IMR-90 (cell line): ENCODE measurements at places on chromosomes 11 and 22. TPM values are rescaled to one million over a fixed set of nuclear protein-coding genes. Genes with fewer than 3 reads are reported as not detected.
A peak's percentile ranks its signal among the peaks of the same experiment; 100 is the strongest.

MYOD1 gene
- total RNA-seq, result not detected in 2 replicates

XRRA1 gene
- total RNA-seq, result 5.0 and 6.3 TPM in 2 replicates

GRCh38 chr11:25758145-25758661 lies 573.7 kb upstream of the ANO3 start:
- DNase-seq, result no peak

CALCB gene
- total RNA-seq, result not detected in 2 replicates

GRCh38 chr11:75779960-75780359 lies 11.4 kb downstream of the DGAT2 start:
- DNase-seq, result no peak

APOA5 gene
- not detected in 2 replicates for total RNA-seq

- peak; percentile 56 for DNase-seq
These were observed 72.1 kb downstream of the LRRC32 start for GRCh38 chr11:76598426-76598839.

SPTBN2 gene
- total RNA-seq, result 0.18 and 0.56 TPM in 2 replicates

GRCh38 chr22:49785841-49786471 lies 41.7 kb downstream of the BRD1 start:
- DNase-seq, result no peak

PHF21B gene
- total RNA-seq, result not detected in 2 replicates

DNA sequence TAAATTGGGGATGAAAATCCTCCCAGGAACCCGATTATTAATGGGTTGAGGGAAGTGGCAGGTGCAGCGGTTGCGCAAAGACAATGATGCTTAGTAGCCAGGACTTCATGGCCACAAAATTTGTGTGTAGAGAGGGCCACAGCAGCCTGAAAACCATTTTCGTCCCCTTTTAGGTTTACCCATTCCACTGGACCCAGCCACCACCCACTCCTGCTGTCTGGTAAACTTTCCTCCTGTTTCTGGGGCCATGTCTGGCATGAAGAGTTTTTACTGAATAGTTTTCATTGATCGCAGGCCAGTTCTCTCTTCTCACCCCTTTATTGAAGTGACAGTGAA lies 69.5 kb upstream of the SYT13 start:
- DNase-seq, result no peak

DNA sequence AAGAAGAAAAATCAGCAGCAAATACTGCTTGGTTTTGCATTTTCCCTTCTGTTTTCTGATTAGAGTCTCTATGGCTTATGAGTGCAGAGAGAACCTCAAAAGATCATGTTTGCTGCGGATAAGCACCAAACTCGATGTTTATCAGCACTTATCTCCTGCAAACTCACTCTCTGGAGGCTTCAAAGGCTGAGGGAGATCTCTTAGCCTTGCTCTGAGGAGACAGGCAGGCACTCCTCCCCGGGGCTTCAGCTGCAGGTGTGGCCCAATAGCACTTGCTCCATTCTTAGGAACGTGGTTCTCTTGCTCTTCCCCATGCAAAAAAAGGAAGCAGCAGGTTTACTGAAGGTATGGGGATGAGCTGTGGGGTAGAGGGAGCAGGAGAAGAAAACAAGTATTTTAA lies 45.1 kb downstream of the FLI1 start:
- no peak for DNase-seq

DNA sequence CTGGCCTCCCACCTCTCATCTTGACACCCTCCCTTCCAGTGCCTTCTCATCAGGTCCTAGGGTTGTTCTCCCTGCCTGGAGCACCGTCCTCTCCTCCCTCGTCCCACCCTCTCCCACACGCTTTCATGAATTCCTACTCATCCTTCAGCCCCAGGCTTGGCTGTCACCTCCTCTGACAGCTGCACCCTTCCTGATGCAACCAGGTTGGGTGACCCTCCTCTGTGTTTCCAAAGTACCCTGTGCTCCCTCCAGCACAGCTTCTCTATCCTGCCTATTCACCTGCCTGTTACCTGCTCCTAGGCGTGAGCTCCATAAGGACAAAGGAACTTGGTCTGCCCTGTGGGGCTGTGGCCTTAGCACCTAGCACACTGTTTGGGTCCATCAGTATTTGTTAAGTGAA lies 58.4 kb downstream of the SGSM3 start:
- no peak for DNase-seq

- DNase-seq, result peak; percentile 58
These were observed 6.3 kb upstream of the SYNGR1 start for GRCh38 chr22:39343259-39344045.

DNA sequence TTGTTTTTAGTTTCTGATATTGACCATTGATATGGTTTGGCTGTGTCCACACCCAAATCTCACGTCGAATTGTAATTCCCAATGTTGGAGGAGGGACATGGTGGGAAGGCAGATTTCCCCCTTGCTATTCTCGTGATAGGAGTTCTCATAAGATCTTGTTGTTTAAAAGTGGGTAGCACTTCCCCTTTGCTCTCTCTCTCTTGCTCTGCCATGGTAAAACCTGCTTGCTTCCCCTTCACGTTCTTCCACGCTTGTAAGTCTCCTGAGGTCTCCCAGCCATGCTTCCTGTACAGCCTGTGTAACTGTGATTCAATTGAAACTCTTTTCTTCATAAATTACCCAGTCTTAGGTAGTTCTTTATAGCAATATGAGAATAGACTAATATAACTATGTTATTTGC lies 203.6 kb upstream of the CHORDC1 start:
- DNase-seq, result no peak

DNA sequence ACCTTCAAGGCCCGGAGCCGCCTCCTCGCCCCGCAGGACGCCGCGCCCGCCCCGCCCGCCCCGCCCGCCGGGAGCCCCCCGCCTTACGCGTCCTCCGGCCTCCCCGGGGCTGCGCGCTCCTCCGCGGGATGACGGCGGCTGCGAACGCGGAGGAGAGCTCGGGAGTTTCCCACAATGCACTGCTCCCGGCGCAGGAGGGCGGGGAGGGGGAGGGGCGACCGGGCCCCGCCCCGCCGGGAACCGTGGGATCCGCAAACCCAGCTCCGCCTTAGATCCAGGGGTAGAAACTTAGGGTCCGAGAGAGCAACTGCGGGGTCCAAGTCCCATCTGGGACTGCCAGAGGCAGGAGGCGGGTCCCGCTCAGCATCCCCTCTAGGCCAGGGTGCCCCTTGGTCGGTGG lies at the start of gene CEND1:
Gene CEND1 (minus strand): TSS at position 148 of the 400 bp plus-strand sequence. CDS start 1,514 bp downstream, outside the sequence.
- DNase-seq, result peak; percentile 54

PLA2G3 gene
- under 0.01 TPM in 1 of 2 replicates, not detected in the other for total RNA-seq

KCNJ5 gene
- 0.18 TPM in 1 of 2 replicates, not detected in the other for total RNA-seq

- no peak for DNase-seq
These were observed 484.7 kb downstream of the INSC start for GRCh38 chr11:15599376-15599775.

- DNase-seq, result no peak
These were observed 233.8 kb upstream of the NCAM1 start for GRCh38 chr11:112727341-112727841.

- no peak for DNase-seq
These were observed 398 bp upstream of the CRACR2B start for GRCh38 chr11:827146-827896.

LIF gene
- total RNA-seq, result 79.4 and 130 TPM in 2 replicates

DNA sequence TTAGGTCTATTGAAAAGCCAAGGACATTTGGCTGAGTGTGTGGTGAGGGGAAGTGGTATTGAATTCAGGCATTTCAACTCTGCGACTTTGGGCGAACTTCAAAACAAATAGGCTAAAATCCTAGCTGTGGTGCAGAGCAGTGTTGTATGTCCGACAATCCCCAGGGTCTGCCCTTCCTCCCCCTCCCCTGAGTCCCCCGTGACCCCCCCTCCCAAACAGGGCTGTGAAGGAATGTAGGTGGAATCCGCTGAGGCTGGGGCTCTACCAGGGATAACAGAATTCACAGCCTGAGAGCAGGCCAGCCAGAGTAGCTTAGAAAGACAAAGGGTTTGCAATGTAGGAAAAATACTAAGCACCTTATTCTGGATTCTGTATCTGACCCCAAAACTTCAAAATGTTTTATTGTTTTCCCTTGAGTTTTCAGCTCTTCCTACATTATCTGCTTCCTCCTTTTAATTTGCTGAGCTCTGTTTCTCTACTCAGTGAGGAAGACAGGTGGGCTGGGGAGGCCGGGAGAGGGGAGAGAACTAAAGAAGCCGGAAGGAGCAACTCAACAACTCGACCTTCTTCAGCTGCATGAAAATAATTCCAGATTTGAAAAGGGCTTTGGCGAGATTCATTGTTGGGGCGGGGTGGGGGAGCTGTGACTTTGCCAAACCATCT lies 315.2 kb downstream of the BLID start:
- no peak for DNase-seq

DNA sequence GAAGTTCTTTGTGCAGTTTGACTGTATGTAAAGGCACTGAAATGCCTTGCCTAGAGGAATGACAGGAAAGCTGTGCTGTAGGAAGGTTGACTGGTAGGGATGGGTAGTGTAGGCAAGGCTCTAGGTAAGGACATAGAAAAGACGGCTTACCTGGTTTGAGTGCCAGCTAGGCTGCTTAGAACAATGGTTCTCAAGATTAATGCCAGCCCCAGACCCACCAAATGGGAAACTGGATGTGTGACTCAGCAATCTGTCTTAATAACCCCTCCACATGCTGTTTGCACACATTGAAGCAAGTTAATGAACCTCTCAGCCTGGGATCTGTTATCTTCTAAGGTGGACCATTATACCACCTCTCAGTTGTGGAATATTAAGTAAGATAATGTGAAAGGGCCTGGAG lies 3.7 kb downstream of the RPS3 start:
- DNase-seq, result no peak

TMEM25 gene
- 14.0 and 14.2 TPM in 2 replicates for total RNA-seq

DNA sequence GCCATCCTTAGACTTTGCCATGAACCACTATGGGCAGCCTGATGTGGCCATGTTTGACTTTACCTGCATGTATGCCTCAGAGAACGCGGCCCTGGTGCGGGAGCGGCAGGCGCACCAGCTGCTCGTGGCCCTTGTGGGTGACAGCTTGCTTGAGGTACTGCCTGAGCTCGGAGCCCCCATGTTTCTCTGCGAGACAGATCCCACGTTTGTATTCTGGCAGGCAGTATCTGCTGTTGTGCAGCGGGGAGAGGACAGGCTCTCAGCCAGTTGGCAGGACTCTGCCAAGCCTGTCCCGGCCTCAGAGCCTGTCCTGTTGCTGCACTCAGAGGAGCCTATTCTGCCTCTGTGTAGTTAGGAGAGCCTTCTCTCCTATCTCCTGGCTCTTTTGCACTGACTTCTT lies 109.9 kb downstream of the MICAL2 start:
- DNase-seq, result no peak

GRCh38 chr22:45843031-45843430 lies 133.9 kb downstream of the WNT7B start:
- DNase-seq, result no peak

SYTL2 gene
- total RNA-seq, result 45.2 and 59.4 TPM in 2 replicates

DMC1 gene
- 0.18 and 1.1 TPM in 2 replicates for total RNA-seq

JRKL gene
- 5.9 and 10.3 TPM in 2 replicates for total RNA-seq

OR52N4 gene
- total RNA-seq, result not detected in 2 replicates

GRCh38 chr11:95977534-95978174 lies 53.7 kb upstream of the MTMR2 start:
- peak; percentile 69 for DNase-seq

DNA sequence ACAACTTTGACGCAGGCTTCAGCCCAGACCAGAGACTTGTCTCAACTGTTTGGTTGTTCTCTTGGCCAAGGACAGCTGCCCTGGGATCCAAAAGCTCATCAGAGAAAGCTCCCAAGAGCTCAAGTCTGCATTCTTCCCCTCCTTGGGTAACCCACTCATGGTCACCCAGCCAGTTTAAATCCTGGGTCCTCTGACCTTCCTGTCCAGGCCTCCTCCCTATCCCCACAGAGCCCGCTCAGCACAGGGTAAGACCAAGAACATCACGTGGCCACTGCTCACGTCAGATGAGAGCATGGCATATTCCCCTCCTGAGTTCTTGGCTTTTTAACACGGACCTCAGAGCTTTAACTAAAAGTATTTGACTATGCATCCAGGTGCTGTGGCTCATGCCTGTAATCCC lies 25.8 kb downstream of the TSKU start:
- no peak for DNase-seq

C11orf97 gene
- total RNA-seq, result not detected in 2 replicates

GRCh38 chr11:61254403-61255025 lies 13.5 kb downstream of the PGA5 start:
- peak; percentile 52 for DNase-seq

GRCh38 chr11:79423736-79424135 lies 17.1 kb downstream of the TENM4 start:
- DNase-seq, result no peak

CHST1 gene
- total RNA-seq, result not detected in 2 replicates

DNA sequence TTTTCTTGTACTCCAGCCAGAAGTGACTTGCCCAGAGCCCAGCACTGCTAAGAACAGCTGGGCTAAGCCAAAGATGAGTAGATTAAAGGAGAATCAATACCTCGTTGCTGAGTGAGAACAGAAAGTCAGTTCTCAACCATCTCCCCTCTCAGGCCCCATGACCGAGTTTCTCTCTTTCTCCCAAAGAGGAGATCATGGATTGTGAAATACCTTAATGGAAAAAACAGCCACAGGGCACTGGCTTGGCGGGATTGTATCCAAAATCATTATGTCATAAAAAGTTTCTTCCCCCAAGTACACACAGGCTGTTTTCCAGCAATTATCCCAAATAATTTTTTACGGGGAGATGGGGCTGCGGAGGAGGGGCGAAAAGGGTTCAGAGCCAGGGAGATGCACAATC lies 111.8 kb upstream of the TMEM45B start:
- no peak for DNase-seq

GRCh38 chr11:86456075-86456939 lies 81.6 kb downstream of the CCDC81 start:
- peak; percentile 80 for DNase-seq

ZNF215 gene
- total RNA-seq, result 7.2 and 7.7 TPM in 2 replicates

GRCh38 chr11:18171377-18172000 lies 1.1 kb upstream of the MRGPRX4 start:
- DNase-seq, result no peak

DNA sequence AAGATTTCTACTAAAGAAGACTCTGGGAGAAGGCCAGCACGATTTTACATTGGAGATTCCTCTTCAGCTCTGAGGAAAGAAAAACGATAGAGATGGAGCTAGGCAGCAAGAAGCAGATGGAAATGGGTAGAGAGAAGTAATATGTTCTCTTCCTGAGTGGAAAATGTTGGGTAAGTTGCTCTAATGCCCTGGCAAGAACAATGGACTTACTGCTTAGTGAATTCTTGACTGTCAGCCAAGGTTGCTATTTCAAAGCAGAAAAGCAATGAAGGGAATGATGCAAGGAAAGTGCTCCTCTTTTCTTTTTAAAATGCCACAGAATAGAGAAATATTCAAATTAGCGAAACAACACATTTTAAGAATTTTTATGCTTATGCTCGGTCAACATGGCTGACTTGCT lies 38.4 kb upstream of the CWF19L2 start:
- peak; percentile 61 for DNase-seq

GRCh38 chr11:17163291-17163690 lies 44.5 kb downstream of the PIK3C2A start:
- no peak for DNase-seq

CCDC188 gene
- total RNA-seq, result not detected in 2 replicates

DERL3 gene
- under 0.01 and 0.18 TPM in 2 replicates for total RNA-seq

- peak; percentile 50 for DNase-seq
These were observed 75.5 kb downstream of the ENTHD1 start for GRCh38 chr22:39818094-39818493.
